ENCODE measurements at places on chromosomes 3 and 15.

- no peak for DNase-seq
These were observed 40.4 kb downstream of the DNASE1L3 start for GRCh38 chr3:58170376-58170775.

- peak; percentile 50 for DNase-seq
These were observed 268.3 kb downstream of the UACA start for GRCh38 chr15:70494852-70495571.

DNA sequence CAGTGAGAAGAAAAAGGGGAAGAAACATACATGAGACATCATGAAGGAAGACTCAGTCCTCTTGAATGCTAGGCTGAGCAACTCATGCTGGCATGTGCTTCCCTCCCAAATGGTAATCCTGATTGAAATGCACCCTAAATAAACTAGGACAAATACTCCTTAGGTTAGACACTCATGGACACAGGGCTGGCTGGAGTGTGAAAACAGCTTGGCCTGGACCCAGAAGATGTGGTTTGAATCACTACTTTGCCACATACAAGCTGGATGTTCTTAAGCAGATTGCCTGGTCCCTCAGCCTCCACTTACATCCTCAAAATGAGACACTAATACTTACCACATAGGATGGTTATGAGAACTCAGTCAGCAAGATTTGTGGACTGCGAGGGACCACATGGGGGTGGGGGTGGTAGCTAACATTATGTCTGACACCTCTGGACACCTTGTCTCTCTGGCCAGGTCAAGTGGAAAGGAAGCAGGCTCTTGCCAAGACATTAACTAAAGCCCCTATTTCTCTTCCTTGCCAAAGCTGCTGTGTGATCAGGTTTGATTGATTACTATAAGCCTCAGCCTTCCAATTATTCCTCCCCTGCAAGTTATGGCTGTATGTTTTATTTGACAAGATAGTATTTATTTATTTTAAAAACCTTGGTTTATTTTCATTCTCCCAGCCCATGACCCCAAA, 138.9 kb upstream of the SLC7A14 start:
- DNase-seq = no peak

- no peak for DNase-seq
These were observed 756.8 kb upstream of the LMCD1 start for GRCh38 chr3:7744850-7745249.

DNA sequence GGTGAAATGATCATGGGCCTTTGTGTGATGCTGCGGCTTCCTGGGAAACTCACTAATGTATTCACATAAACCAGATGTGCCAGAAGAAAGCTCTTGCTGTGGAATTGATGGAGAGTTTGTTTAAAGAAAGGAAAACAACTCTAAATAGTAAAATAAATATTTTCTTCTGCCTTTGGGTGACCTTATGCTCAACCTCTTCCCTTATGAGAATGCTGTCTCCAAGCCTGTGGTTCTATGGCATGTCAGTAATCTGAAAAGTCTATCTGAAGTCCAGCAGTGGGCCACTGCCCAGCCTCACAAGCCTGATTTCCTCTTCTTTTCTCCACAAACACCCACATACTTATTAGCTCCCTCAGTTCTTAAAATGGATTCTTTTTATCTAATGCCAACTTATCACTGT, 49.9 kb upstream of the PHLDB2 start:
- no peak for DNase-seq

GRCh38 chr3:161251716-161252115, 30.6 kb downstream of the NMD3 start:
- DNase-seq = no peak

DNA sequence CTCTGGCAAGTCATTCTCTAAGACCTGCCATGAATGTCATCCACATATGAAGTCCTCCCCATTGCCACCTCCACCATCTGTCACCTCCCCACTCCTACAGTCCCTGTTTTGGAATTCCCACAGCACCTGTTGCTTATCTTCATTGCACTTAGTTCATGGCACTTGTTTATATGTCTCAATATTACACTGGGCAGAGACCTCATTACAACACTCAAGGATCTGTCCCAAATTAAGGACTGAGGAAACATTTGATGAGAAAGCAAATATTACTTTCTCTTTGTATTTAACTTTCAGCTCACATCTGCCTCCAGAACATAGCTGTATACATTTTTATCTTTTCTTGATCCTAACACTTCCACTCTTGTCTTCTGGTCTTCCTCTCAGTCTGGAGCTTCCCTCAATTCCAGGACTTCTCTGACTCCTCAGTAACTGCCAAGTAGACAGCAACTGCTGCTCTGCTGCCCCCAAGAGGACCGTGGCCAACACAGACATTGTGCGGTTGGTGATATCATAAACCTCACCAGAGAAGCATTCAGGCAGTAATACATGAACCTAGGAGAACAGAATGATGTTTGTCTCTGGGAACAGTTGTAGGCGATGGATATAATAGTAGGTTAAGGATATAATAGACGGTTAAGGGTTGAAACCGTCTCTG, 45.0 kb upstream of the FGF12 start:
- DNase-seq = no peak

DNA sequence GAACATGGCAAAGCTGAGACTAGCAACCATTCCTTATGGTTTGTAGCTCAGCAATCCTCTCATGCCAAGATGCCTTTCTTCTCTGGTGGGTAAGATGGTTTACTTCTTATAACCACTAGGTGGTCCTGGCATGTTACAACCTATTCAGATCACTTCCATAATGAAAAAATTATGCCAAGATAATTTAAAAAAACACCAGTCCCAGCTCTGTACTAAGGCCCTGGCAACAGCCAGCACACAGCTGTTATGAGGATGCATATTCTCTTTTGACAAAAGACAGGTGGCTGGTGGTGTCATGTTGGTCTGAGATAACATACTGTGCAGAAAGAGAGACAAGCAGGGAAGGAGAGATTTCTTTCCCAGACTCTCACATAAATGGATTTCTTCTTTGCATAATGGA, 65.7 kb upstream of the FRMD4B start:
- no peak for DNase-seq

GRCh38 chr15:69701198-69701597, 248.6 kb downstream of the RPLP1 start:
- DNase-seq = no peak

DNA sequence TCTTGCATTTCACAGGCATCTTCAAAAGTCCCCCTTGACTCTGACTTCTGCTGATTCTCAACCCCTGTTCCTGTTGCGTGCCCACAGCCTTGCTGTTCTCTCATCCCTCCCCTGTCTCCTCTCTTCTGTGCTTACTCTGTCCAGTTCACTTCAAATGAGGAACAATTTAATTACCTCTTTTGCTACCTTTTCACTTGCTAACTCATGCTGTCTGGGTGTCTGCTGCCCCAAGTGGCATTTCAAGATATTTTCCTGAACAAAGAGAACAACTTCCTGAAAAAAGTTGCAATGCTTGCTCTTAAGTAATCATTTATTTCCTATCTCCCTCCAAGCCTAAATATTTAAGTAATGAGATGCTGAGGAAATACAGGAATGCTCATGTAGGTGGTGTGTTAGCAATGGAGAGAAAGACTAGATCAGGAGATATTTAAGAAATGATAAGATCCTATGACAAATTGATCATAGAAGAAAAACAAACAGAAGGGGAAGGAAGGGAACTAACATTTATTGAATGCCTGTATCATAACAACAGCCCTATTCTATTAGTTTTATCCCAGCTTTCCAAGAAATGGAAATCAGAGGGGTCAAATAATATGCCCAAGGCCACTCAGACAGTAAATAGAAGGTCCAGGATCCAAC, 42.2 kb downstream of the SV2B start:
- DNase-seq = no peak

DNA sequence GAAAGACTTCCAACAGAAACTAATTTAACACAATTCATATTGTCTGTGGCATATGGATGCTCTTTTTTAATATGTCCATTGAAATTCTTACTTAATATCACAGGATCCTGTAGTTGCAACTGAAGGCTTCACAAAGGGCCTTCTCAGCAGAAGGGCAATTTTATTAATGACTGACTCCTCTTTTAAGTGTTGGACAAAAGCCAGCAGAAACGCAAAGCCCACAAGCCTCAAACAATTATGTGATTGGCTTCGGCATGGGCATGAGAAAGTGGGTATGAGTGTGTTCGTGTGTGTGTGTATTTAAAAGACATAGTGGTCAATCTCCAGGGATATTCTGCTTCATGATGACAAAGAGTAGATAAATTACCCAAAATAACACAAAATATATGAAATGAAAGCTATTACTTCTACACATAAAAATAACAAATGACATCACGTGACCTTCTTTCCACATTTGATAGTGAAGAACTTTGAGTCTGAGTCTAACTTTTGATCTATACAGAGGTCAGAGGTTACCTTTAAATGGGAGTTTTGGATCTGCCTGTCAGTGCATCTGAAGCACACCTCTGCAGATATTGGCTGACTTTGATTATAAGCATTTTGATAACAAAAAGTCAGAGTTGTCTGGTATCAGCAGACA, 496.9 kb downstream of the CADM2 start:
- no peak for DNase-seq

- DNase-seq = no peak
These were observed 57.6 kb downstream of the BHLHE40 start for GRCh38 chr3:5036858-5037257.

DNA sequence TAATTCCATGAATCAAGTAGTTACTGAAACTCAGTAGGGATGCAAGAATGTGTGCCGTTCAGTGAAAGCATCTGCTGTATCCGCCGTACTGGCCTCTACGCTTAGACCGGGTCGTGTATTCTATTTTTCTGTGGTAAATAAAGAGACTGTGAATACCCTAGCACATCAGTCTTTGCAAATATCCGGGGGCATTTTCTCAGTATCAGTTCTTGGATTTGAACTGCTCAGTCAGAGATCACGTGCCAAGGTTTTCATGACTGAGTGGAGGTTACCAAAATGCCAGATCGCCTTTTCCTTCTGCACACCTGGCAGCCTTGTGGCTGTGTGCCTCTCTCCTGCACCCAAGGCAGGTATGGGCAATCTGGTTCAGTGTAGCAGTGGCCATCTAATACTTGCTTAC, 377.0 kb downstream of the OCA2 start:
- DNase-seq = no peak

DNA sequence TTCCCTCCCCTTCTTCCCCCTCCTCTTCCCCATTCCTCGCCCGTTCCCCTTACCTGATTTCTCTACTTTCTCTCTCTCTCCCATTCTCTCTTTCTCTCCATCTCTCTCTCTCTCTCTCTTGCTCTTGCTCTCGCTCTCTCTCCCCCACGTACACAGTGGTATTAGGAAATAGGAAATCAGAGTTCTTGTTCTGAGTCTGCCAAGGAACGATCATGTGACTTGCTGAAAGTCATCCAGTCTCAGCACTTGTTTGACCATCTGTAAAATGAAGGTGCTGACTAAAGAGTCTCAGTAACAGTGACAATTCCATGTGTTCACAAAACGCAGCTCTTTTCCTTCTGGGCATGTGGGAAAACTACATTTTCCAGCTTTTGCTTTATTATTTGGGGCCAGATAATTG, 445.0 kb upstream of the TGFBR2 start:
- DNase-seq = no peak

DNA sequence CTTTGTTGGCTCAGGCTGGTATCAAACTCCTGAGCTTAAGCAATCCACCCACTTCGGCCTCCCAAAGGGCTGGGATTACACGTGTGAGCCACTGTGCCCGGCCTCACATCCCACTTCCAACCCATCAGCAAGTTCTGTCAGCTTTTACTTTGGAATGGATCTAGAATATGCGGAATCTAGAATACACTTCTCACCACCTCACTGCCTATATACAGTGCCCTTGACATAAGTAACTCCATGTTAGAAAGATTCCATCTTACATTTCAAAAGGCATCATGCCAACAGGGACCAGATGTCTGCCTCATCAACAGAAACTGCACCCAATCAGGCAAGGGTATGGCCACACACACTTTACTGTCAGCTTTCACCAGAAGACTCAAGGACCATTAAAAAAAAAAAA, 9.9 kb upstream of the RBSN start:
- DNase-seq = no peak

GRCh38 chr3:4983739-4984510, 4.7 kb downstream of the BHLHE40 start:
- DNase-seq = peak; percentile 79

Data from stimulated activated CD8-positive, alpha-beta memory T cell treated with anti-CD3 and anti-CD28 coated beads, Interleukin-15, amount 100 ng/mL, for 48 hours (primary cell).